ENCODE measurements at places on chromosomes 1 and 21. TPM values are rescaled to one million over a fixed set of nuclear protein-coding genes. Genes with fewer than 3 reads are reported as not detected.
A peak's percentile ranks its signal among the peaks of the same experiment; 100 is the strongest.

DNA sequence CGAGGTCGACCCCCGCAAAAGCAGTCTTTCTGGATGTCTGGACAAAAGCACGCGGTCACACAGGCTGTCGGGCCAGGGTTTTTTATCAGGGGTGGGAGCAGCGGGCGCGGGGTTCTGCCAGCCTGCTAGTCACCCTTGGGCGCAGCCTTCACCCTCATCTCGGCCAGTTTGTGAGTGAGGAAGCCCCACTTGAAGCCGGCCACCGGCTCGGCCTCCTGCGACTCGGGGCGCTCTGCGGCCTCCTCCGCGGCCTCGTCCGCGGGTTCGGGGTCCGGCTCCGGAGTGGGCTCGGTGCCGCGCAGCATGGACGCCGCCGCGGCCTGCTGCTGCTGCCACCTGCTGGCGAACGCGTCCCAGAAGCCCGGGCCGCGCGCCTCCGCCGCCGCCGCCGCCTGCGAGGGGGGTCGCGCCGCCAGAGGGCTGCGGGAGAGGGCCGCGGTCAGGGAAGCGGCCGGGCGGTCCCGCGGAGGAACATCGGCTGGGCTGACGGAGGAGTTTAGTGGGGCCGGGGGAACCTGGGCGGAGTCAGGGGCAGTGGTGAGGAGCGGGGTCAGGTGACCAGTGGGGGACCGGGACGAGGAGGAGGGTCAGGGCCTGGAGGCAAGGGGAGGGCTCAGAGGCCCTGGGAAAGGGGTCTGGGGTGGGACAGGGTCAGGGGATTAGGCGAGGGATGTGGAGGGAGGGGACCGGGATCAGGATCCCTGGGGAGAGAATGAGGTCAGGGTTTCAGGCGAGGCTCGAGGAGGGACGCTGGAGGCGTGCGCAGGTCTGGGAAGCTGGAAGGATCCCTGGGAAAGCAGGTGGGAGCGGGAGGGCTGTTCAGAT is 4.5 kb downstream of the C1orf232 start:
- no peak for DNase-seq

GRCh38 chr1:99681583-99681982 is 35.7 kb downstream of the PALMD start:
- no peak for DNase-seq

DNA sequence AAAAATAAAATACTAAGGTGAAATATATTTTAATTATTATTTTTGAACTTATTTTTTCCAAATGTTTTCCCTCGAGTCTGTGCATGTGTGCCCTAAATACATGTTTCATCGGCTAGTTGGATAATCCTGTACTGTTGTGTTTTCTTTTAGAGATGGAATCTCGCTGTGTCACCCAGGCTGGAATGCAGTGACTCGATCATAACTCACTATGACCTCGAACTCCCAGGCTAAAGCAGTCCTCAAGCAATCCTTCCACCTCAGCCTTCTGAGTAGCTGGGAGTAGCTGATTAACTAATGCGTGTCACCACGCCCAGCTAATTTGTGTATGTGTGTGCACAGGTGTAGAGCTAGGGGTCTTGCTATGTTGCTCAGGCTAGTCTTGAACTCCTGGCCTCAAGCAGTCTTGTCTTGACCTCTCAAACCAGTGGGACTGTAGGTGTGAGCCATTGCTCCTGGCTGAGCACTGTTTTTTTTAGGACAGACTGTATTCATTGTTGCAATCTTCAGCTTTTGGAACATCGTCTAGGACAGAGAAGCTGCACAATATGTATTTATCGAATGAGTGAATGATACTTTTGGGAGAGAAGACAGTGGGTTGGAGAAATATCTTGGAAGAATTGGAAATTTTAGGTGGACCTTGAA is 4.8 kb upstream of the TMCO1 start:
- DNase-seq = peak; percentile 89

DNA sequence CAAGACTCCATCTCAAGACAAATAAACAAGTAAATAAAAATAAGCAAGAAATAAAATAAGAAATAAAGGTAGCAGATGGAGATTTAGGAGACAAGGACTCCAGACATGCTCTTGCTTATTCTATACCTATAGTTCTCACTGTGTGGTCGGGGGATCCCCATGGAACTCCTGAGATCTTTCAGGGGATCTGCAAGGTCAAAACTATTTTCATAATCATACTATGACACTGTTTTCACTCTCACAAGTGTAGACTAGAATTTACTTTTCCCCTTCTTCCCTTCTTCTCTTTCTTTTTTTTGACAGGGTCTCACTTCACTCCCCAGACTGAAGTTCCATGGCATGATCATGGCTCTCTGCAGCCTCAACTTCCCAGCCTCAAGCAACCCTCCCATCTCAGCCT is 29.8 kb upstream of the NLRP3 start:
- no peak for DNase-seq

GRCh38 chr1:23419180-23419579 is 5.4 kb downstream of the TCEA3 start:
- DNase-seq = no peak

DNA sequence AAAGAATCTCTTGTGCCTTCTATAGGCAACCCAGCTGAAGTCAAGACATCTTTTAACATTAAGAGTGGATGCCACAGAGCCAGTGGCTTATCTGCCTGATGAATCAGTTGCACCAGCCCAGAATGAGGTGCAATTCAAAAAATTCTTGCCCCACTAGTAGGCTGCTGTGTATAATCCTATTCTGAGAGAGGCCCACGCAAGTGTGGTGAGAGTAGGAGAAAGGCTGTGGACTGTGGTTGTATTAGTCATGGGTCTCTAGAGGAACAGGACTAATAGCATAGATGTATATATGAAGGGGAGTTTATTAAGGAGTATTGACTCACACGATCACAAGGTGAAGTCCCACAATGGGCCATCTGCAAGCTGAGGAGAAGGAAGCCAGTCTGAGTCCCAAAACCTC is 216.4 kb downstream of the LTN1 start:
- DNase-seq = peak; percentile 96

DNA sequence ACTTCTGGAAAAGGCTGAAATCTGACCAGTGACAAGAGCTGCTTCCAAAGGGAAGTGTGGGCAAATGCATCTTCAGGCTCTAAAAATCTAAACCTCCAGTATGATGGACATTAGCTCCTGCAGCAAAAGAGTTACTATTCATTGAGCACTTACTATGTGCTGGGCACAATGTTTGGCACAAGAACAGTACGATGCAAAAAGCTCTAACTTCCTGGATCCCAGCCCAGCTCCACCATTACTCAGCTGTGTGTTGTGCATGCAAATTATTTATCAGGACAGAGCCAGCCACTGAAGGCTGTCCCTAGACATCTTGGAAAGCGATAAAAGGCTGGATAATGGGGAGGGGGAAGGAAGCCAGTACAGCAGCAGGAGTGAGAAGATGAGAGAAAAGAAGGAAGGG is 143.5 kb downstream of the ELAVL4 start:
- DNase-seq = no peak

DNA sequence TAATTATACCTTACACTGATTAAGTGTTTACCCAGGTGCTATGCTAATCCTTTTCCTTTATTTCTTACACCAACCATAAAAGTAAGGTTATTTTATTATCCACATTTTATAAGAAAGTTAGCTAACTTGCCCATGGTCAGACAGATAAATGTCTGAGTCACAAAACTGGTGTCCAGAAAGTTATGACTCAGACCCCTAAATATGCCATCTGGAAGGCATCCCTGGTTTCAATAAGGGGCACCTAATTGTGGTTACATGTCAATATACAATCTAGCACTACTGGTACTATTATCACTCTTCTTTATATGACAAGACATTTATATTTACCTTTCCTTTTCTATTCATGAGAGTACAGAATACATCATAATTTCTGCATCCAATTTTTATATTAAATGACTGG is 496.5 kb upstream of the ADGRL2 start:
- peak; percentile 51 for DNase-seq

DNA sequence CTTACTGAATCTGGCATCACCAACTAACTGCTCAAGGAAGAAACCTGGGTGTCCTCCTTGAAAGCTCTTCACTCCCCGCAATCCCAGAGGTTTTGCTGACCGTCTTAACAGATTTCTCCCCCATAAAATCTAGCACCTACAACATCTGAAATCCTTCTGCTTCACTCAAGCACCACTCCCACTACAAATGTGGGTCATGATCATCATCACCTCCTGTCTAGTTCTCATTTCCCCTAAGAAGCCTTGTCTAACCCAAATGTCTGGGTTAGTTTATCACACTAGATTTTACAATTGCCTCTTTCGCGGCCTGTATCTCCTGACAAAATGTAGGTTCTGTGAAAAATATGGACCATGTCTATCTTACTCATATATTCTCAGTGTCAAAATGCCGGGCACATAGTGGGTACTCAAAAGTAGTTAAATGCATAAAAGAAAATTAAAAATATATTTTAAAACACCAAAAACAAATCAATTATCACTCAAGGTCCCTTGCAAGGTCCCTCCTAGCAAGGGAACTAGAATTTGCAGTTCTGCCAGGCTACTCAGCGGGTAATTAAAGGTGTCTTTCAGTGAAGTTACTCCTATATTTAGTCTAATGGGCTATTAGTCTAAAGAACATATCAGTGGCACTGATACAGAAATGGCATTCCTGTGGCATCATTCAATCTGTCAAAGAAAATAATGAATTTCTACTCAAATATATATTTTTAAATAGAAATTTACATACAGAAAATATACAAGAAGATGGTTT is 19.6 kb downstream of the C21orf91 start:
- no peak for DNase-seq

DNA sequence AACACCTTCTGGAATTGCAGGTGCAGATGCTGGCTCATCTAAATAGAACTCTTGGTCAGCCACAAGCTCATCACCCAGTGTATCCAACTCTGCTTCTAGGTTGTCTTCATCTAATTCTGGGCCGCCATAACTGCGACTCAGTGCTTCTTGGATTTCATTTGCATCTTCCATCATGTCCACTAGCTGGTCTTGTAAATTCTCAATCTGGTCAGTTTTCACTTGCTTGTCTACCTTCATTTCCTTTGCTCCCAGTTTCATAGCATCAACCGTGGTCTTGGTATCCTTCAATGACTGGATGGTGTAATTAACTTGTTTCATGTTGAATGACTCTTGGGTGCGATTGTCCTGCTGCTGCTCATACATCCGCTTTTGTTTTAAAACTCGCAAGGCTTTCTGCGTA is 10.3 kb downstream of the ZBED6 start:
- no peak for DNase-seq

ATF3 gene
- 17.9 TPM for polyA plus RNA-seq

EXO5 gene
- polyA plus RNA-seq = 6.5 TPM

FMN2 gene
- polyA plus RNA-seq = 29.0 TPM

ETNK2 gene
- 18.9 TPM for polyA plus RNA-seq

RAB25 gene
- not detected for polyA plus RNA-seq

HSD3B1 gene
- not detected for polyA plus RNA-seq

PLA2G2A gene
- polyA plus RNA-seq = not detected

All from IMR-90 (cell line).